ENCODE measurements at places on chromosomes 12 and 14.

DNA sequence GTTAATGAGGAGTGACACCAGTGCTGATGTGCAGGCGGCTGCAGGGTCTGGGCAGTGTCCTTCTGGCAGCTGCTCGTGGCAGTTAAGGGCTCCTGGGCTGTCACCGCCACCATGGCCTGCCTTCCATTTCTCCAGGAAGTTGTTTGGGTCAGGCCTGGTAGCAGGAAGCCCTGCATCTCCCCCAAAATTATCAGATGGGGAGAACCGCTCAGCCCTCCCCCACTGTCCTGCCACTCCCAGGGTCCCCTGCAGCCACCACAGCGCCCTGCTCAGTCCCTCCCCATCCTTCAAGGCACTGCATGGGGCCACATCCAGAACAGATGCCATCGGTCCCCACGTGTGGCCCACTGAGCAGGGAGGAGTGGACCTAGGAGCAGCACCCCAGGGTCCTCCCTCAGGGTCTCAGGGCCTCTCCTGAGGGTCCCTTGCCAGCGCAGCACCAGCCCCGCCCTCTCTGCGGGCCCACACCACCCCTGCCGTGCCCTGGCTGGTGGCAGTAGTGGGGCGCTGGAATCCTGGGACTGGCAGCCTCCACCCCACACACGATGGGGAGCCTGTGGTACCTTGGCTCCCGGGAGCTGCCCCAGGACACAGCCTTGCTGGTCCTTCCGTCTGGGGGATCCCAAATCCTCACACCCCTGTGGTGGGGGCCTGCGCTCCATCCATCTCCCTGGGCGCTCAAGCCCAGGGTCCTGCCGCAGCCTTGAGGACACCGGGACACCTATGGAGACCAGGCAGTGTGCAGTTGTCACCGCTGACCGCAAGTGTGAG lies 10.3 kb upstream of the AMN start:
- no peak for DNase-seq
- no peaks in the 10 kb centered on the region for H3K4me1 ChIP-seq
- no peak overlapping the region for H3K27ac ChIP-seq

DNA sequence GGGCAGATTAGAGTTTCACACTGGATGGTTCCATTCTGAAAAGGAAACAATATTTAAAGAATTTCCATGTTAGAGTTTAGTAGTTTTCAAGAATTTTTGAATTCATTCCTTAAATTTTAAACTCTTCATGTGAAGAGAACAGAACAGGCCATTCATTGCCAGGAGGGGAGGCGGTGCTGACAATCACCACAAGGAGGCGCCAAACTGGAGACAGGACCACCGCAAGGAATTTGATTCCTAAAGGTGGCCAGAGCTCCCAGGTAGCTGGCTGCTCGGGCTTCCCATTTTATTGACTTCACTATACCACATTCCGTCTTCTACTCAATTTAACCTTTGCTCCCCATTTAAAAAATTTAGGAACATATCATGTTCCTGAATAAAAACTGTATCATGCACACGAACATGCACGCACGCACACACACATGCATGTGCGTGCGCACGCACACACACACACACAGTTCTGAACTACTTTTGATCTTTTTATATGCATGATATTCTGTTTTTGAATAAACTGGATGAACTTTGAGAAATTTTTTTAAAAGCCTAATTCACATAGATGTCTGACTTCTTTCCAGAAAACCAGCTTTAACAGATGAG lies 101.2 kb downstream of the NELL2 start:
- no peak overlapping the region for H3K27ac ChIP-seq
- H3K27me3 ChIP-seq: no peaks in the 10 kb centered on the region
- H3K36me3 ChIP-seq: no peaks in the 10 kb centered on the region
- H3K4me3 ChIP-seq: no peak overlapping the region
- peak; percentile 4 for DNase-seq
- H3K4me1 ChIP-seq: no peaks in the 10 kb centered on the region

DNA sequence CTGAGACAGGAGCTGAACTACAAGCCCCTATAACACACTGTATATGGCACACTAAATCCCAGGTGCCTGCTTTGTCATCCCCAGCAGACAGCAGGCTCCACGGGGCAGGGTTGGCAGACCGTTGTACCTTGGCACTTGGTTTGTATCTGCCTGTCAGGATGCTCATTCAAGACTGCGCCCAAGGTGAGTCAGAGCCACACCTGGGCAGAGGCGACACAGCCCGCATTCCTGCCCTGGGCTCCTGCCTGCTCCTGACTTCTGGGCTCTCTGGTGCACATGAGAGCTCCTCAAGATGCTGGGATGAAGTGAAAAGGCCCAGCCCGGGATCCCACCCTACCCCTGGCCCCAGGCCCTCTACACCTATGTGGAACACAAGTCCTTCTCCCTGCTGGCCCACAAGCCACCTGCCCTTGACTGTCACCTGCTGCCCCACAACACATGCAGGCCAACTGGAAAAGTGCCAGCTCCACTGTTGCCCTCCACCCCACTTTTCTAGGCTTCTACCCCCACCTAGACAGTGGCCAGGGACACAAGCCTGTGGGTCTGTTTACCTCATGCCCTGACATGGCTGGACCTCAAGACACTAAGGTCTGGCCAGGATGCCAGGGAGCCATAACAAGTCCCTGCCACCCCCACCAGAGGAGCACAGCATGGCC lies 30.8 kb upstream of the PNMA1 start:
- DNase-seq: no peak
- no peaks in the 10 kb centered on the region for H3K36me3 ChIP-seq
- H3K27me3 ChIP-seq: no peaks in the 10 kb centered on the region
- peaks cover 95% of the 10 kb centered on the region for H3K4me1 ChIP-seq
- no peak overlapping the region for H3K4me3 ChIP-seq
- H3K27ac ChIP-seq: peak overlapping the region; percentile 82

- DNase-seq: peak; percentile 59
- peak overlapping the region; percentile 97 for H3K27ac ChIP-seq
- peaks cover 16% of the 10 kb centered on the region for H3K4me1 ChIP-seq
- peak overlapping the region; percentile 97 for H3K4me3 ChIP-seq
Measured at GRCh38 chr12:45725631-45726602, 3.6 kb upstream of the ARID2 start.

DNA sequence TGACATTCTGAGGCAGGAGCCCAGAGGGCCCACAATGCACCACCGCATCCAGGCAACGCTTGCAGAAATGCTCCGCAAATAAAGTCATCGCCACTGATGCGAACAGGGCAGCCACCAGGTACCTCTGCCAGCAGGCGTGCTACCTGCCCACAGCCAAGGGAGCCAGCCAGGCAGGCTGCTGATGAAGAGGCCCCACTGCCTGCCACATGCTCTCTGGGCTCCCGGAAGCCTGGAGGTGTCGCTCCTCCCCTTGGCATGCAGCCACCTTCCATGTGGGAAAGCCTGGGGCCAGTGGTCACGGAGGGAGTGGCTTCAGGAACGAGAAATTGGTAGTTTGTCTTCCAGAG lies 14.7 kb downstream of the GPR132 start:
- no peaks in the 10 kb centered on the region for H3K36me3 ChIP-seq
- no peak for DNase-seq
- no peaks in the 10 kb centered on the region for H3K4me1 ChIP-seq
- no peak overlapping the region for H3K27ac ChIP-seq

DNA sequence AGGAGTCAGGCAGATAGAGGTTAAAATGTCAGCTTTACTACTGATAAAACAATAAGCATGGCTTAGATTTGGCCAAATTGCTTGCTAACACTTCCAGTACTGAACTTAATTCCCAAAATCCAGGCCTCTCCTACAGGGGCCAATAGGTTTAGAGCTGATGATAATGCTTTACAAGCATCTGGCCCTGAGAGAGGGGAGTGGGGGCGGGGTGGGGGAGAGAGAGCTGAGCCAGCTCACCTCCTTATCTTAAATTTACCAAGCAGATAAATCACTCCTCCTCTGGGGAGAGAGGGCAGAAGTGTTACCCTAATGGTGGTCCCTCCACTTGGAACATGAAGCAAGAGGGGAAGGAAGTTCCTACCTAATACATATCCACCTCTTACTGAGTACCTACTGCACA lies 182.2 kb upstream of the CRY1 start:
- H3K4me1 ChIP-seq: no peaks in the 10 kb centered on the region
- 0 out of 2 replicates have a peak, but pooled peaks cover 3% of the 10 kb centered on the region for H3K27me3 ChIP-seq
- H3K27ac ChIP-seq: no peak overlapping the region

- no peaks in the 10 kb centered on the region for H3K36me3 ChIP-seq
- H3K4me1 ChIP-seq: no peaks in the 10 kb centered on the region
- no peak overlapping the region for H3K4me3 ChIP-seq
- DNase-seq: no peak
- H3K27me3 ChIP-seq: no peaks in the 10 kb centered on the region
Measured at GRCh38 chr12:87302126-87302745, 727.0 kb downstream of the C12orf50 start.

DNA sequence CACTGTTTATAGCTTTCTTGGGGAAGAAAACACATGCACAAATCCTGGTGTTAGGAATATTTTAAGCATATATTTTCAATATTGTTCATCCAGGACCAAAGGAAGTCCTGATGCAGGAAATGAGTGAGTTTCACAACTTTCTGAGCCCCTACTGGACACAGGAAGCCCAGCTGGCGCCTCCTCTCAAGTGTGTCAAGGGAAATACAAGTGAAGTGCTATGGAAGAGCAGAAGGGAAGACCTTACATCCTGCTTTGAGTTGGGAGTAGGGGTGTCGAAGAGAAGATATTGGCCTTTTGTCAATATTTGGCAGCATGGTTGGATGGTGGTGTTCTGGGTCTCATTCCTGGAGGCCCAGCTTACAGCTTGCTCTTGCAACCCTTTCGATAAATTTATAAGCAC lies 66.1 kb upstream of the ZDHHC17 start:
- DNase-seq: no peak
- no peak overlapping the region for H3K4me3 ChIP-seq
- H3K27ac ChIP-seq: no peak overlapping the region
- H3K36me3 ChIP-seq: no peaks in the 10 kb centered on the region

DNA sequence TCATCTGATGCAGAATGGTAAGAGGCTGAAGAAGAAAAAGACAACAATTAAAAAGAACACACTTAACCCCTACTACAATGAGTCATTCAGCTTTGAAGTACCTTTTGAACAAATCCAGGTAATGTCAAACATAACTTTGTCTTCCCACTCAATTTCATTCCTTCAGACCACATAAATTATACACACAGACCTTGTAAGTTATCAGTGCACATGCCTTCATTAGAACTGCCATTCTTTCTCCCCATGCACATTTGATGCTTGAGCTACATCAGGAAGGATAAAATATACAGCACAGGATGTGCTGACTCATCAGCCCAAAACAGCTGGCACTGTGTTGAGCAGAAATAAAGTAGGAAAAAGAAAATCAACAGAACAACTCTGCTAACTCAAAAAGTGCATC lies 246.7 kb downstream of the PAWR start:
- H3K36me3 ChIP-seq: no peaks in the 10 kb centered on the region
- no peaks in the 10 kb centered on the region for H3K4me1 ChIP-seq

- H3K27ac ChIP-seq: no peak overlapping the region
- H3K4me3 ChIP-seq: no peak overlapping the region
- no peaks in the 10 kb centered on the region for H3K27me3 ChIP-seq
- no peaks in the 10 kb centered on the region for H3K4me1 ChIP-seq
- H3K36me3 ChIP-seq: no peaks in the 10 kb centered on the region
- no peak for DNase-seq
Measured at GRCh38 chr14:68716698-68717097, 76.2 kb downstream of the ZFP36L1 start.

DNA sequence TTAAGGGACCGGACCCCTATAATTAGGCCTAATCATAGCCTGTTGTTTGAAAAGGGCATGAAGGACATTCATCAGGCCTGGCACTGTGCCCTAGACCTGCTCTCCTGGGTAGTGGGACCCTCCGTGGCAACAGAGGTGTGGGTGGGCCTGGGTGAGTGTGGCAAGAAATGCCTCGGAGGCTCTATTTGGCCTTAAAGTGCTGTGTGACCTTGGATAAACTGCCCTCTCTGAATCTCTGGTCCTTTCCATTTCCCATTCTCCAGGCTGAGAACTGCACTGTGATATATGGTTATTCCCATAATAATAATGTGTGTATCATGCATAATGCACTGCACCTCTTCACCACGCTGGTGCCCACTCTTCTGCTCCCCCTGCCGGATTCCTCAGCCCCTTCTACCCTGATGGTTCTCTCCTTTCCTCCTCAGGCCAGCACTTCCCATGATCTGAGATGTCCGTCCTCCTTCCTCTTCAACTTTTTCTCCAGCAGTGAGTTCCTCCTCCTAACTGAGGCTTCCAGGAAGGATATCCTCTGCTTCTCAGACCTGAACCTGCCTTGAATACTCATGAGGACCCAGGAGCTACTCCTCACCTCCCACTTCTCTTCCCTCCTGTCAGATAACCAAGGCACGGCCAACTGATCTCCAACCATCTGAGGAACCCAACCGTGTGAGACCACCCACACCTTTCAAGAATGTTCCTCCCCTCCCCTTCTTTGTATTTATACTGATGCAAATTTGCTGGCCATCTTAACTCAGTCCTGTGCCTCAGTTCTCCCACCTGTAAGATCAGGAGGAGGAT lies 111.0 kb upstream of the PZP start:
- H3K4me1 ChIP-seq: no peaks in the 10 kb centered on the region
- H3K4me3 ChIP-seq: no peak overlapping the region
- H3K27me3 ChIP-seq: no peaks in the 10 kb centered on the region
- no peak for DNase-seq

DNA sequence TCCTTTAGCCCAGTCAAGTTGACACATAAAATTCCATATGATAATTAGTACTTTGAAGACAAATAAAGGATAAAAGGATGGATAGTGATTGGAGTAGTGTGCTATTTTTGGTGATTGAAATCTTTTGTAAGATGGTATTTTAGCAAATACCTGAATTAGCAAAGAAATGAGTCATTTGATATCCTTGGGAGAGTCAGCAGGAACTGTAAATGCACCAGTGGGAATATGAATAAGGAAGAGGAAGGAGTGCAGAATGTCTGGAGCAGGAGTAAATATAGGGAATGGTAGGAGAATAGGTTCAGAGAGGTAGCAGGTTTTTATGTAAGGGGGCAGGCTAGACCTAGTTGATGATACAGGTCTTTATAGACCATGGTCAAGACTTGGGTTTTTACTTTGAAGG lies 75.0 kb downstream of the TRMT5 start:
- no peak overlapping the region for H3K27ac ChIP-seq
- no peaks in the 10 kb centered on the region for H3K27me3 ChIP-seq
- H3K4me3 ChIP-seq: no peak overlapping the region
- H3K36me3 ChIP-seq: no peaks in the 10 kb centered on the region
- no peaks in the 10 kb centered on the region for H3K4me1 ChIP-seq

DNA sequence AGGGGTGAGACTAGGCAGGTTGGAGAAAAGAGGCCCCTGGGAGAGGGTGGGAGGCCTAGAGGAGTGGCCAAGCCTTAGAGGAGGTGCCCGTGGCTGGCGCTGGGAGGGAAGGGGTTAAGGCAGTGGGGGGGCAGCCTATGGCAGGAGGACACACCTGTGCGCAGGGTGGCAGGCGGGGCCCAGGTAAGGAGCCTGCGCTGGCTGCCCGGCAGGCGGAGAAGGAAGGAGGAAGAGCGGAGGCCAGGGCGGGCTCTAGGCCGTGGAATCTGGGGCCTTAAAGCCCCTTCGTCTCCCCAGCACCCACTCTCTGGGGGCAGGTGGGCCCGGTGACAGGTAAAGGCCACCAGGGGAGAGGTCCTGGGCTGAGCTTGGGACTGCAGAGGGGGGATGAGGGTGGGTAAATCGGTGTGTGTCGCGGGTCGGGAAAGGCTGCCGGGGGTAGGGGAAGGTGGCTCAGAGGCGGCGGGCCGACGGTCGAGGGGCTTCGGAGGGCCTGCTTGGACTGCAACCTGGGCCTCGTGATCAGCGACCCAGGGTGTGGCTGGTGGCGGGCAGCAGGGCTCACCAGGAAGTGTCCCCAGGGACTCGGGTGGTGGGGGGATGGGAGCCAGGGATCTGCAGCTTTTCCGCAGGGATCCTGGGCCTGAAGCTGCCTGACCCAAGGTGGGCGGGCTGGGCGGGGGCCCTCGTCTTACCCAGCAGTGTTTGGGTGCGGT lies 7.3 kb downstream of the PHB2 start:
- peaks cover 17% of the 10 kb centered on the region for H3K4me1 ChIP-seq
- H3K27ac ChIP-seq: no peak overlapping the region
- no peak overlapping the region for H3K4me3 ChIP-seq
- no peak for DNase-seq

Measured in Panc1 (cell line).